Muscle of leg (tissue), 16 donors: ENCODE measurements at places on chromosomes 5 and 9.

DNA sequence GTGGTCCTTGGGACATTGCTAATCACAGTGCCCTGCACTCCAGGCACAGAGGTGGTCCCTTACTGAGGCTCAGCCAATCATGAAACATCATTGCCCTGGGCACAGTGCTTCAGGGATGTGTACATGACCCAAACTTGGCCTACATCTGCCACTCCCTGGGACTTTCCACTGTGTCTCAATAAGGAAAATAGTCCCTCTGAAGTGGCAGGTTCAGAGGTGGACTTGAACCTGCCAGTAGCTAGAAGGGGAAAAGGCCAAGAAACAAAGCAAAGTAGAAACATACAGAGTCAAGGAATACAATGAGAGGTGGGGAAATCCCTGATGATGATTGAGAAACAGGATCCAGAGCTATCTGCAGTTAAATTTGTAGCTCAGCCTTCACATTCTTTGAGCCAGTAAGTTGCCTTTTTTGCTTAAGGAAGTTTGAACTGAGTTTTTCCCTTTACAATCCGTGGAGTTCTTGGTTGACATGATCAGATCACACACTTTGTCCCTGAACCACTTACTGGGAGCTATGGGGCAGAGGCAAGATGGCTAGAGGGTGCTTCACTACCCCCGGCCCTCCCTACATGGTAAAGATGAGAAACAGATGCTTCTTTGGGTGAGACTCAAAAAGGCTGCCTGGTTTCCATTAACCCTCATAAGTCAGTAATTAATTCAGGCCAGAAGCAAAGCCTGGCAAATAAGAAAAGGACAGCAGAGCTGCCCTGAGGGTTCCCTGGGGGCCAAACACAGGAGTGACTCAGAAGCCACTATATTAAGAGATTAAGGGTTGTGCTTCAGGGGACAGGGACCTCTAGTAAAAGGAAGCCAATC is 57.6 kb downstream of the SH3TC2 start:
- peak; percentile 9 for DNase-seq

- no peak for DNase-seq
Observed at GRCh38 chr5:30843541-30843940, 349.9 kb upstream of the CDH6 start.

DNA sequence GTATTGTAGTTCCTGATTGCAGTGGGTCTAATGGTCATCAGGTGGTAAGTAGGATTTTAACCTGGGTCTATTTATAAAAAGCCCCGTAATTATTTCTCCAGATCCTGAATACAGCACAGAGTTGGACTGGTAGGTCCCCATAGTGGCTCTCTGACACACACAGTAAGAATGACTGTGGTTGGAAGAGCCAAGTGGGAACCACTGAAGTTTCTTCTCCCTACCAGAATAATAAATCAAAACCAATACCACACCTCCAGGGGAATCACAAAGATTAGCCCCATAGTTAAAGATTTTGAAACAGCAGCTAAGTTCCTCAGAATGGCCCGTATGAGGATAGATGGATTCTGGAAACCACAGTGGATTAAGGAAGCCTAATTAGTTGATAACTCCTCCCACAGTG is 68.4 kb upstream of the ZFR start:
- no peak for DNase-seq

- peak; percentile 44 for DNase-seq
Observed at GRCh38 chr5:10424124-10424731, 17.5 kb upstream of the ROPN1L start.

GRCh38 chr5:79590396-79590999 is 21.7 kb upstream of the TENT2 start:
- peak; percentile 77 for DNase-seq

DNA sequence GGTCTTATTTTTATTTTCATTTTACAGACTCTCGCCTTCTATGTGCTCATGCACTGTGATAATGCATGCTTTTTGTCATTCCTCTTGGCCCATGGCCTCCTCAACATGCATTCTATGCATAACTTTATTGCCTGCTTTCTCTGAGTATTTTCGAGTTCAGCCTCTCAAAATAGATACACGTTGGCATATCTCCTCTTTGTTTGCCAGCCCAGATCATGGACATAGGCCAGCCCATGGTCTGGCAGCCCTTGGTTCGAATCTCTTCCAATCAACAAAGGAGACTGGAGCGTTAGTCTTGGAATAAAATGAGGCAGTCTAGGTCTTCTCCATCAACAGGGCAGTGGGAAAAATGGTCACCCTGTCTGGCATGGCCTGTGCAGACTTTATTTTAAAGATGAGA is 279.5 kb upstream of the ADAMTS16 start:
- DNase-seq: no peak

GRCh38 chr5:167798448-167798847 is 493.0 kb upstream of the WWC1 start:
- DNase-seq: peak; percentile 71

- DNase-seq: no peak
Observed at GRCh38 chr9:37029776-37030610, 4.1 kb downstream of the PAX5 start.

GRCh38 chr9:137115394-137116026 is 977 bp upstream of the DPP7 start:
- no peak for DNase-seq

GRCh38 chr5:63655043-63655442 is 307.2 kb downstream of the HTR1A start:
- DNase-seq: no peak

- no peak for DNase-seq
Observed at GRCh38 chr5:162824360-162824759, 613.0 kb upstream of the CCNG1 start.

DNA sequence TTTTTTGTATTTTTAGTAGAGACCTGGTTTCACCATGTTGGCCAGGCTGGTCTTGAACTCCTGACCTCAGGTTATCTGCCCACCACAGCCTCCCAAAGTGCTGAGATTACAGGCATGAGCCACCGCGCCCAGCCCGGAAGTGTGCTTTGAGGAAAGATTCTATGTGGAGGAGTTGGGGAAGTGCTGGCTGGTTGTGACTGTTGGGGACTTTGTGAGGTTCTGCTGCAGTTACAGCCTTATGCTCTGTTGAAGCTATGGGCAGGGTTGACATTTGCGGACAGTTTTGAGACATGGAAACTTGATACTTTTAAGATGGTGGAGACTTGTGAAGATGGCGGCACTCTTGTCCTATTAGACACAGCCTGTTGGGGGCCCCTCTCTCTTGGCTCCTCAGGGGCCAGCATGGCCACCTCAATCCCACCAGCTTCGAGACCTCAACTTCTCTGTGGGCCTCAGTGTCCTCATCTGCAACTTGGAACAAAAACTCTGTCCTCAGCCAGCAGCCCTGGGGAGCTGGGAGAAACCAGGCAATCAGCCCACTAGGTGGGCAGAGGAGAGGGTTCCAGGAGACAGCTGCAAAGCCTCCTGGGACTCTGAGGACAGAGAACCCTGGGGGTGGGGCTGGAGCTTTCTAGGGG is 24.9 kb downstream of the C9orf50 start:
- no peak for DNase-seq

DNA sequence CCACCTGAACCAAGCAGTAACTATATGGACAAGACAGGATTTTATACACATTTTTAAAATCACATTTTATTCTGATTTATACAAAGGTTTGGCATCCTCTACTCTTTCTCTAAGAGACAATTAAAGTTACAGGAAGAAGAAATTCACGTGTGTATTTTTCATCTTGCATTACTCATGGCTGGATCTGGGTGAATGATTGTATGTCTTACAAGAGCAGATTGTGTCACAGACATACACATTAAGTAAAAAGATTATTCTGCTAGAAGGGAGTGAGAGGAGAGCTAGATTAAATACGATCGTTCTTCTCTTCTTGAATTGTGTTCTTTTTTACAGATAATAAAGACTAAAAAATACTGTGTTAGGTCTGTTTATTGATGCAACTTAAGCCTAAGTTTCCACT is 20.8 kb upstream of the CEP120 start:
- no peak for DNase-seq

GRCh38 chr9:108477529-108478006 is 378.2 kb downstream of the ACTL7B start:
- DNase-seq: no peak

DNA sequence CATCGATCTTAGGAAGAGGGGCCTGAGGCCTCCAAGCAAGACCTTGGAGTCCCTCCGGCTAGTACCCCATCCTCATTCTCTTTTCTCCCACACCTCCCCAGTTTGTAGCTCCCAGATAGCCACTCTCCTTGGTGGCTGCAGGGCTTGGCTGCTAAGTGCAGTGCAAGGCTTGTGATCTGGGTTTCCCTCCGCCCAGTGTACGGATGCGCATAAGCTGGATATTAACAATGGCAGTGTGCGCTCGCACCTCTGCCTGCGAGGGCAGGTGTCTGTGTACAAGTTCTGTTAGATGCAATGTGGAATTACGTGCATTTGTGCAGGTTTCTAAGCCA is 71.0 kb upstream of the TBCA start:
- DNase-seq: no peak

DNA sequence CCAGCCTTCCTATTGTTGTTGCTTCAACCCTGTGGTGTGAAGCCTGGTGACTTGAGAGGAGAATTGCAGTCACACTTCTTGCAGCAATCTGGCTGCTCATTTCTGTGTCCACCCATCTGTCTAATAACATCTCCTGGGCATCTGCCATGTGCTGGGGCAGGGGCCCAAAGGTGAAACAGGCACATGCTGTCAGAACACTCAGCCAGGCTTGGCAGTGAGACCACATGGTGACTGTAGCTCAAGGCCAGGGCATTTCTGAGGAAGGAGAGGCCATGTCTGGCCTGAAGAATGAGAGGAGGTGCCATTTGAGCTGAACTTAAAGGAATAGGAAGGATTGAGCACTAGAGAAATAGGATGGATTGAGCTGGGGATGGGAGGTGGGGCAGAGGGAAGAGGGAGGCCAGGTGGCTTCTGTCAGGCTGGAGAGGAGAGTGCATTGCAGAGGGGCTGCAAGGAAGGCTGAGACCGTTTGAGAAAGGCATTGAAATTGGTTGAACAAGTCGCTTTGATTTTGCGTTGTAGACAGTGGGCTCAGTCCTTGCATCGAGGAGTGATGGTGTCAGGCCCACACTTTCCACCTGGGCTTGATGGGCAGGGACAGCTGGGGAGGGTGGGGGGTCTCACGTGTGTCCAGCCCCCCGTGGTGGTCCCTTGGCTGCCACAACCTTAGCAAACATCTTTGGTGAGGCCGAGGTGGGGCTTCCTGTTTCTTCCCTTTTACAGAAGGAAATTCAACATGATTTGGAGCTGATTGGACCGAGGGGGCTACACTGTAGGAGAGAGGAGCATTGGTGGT is 222.4 kb downstream of the CACNA1B start:
- DNase-seq: no peak

GRCh38 chr9:107832871-107833270 is 343.3 kb upstream of the KLF4 start:
- DNase-seq: no peak

DNA sequence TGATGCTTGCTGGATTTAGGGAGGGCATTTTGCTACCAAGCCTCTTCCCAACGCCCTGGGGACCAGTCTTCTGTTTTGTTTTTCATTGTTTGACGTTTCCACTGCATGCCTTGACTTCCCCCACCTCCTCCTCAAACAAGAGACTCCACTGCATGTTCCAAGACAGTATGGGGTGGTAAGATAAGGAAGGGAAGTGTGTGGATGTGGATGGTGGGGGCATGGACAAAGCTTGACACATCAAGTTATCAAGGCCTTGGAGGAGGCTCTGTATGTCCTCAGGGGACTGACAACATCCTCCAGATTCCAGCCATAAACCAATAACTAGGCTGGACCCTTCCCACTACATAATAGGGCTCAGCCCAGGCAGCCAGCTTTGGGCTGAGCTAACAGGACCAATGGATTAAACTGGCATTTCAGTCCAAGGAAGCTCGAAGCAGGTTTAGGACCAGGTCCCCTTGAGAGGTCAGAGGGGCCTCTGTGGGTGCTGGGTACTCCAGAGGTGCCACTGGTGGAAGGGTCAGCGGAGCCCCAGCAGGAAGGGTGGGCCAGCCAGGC is 23.0 kb downstream of the PCDHGC5 start:
- no peak for DNase-seq

DNA sequence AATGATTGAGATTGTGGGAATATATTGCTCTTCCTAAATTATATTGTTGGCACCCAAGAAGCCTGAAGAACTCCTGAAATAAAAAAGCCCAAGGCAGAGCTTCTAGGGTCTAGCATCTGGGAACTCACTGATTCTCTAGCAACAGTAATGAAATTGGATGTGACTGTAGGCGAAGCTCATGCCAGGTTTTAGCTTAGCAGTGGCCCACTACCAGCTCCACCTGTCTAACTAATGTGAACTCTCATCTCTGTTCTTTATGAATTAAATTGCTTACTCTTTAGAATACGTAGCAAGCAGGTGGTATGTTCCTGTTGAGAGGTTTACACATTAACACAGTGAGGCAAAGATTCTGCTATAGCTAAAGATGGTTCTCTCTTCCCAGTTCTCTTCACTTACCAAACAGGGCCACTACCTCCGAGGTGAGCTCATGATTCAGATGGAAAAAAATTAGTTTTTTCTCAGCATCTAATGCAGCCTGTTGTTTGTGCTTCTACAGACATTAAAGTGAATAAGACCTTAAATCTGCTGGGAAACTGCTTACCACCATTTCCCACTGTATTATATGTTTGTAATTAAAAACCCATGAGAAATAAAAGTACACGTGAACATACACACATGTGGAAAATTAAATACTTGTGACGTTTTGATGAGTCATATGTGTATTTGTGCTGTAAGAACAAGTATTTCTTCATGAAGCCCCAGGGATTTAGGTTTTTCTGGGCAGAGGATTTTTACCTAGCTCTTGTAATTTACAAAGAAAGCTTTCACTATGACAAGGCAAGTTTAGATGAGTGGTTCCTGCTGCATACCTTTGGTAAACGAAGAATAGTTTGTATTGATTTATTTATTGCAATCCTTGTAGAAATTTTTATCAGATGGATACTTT is 360.1 kb downstream of the KDM4C start:
- DNase-seq: peak; percentile 36
